ENCODE measurements at places on chromosomes 2 and 18.

- no peak for DNase-seq
Measured at GRCh38 chr18:11005528-11005927, 143.8 kb downstream of the PIEZO2 start.

DNA sequence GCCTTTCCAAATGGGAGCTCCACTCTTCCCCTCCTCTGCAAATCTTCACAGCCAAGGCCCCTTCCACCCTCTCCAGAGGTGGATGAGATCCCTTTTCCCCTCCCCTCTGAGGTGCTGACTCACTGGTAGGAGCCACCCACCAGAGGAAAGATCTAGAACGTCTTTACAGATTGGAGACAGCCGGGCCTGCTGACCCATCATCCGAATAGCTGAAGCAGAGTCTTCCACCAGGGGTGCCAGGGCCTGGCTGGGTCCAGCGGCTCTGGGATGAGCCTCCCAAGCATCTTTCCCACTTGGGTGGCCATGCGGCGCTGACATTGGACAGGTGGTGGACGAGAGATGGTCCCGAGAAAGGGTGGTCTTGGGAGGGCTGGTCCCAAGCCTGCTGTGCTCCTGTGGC is 9.0 kb downstream of the ERFE start:
- no peak for DNase-seq

DNA sequence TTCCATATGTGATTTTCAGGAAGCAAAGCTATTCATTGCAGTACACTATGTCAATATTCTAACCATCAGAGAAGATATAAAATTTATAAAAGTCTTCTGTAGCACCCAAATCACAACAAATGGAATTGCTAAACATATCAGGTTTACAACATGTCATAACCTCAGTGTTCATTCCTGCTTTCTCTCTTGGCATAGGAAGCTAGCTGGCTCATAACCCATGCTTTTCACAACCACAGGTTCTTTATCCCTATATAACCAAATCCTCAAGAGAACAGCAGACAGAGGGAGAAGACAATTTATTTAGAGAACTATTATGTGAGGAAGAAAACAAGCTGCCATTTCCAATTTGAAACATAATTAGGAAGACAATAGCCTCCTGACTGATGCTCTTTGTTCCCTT is 997.0 kb upstream of the ACVR2A start:
- DNase-seq = no peak

GRCh38 chr2:215476424-215476823 is 40.6 kb upstream of the FN1 start:
- DNase-seq = no peak

DNA sequence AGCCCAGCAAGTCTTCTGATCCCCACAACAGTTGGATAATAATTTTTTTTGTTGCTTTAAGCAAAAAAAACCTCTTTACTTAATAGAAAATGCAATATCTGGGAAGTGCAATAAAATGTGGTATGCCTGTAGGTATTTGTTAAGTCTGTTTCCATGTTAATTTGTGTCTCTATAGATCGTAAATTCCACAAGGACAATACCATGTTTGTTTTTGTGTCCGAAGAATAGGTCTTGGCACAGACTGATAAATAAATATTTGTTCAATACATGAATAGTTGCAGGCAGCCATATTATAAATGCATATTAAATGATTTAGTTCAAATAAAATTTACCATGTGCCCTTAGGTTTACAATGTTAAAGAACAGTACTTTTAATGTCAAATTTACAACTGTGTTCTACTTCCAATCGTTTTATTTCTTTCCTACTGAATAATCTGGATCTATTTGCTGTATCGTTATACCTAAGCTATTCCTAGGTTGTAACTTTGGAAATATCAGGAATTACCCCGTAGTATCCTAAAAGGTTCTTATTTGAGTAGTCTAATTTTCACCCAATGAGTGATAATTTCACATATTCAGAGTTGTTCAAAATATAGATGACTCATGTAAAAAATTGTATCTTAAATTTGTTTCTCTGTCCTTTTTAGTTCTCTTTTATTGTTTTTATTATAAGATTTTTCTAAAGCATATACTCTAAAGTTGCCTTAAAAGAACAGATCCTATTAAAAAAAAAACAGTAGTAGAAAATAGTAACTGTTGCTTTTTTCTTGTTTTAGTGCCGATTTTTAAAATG is 151.8 kb downstream of the EHBP1 start:
- DNase-seq = no peak

GRCh38 chr2:32355976-32356680 is 695 bp upstream of the BIRC6 start:
- DNase-seq = no peak

DNA sequence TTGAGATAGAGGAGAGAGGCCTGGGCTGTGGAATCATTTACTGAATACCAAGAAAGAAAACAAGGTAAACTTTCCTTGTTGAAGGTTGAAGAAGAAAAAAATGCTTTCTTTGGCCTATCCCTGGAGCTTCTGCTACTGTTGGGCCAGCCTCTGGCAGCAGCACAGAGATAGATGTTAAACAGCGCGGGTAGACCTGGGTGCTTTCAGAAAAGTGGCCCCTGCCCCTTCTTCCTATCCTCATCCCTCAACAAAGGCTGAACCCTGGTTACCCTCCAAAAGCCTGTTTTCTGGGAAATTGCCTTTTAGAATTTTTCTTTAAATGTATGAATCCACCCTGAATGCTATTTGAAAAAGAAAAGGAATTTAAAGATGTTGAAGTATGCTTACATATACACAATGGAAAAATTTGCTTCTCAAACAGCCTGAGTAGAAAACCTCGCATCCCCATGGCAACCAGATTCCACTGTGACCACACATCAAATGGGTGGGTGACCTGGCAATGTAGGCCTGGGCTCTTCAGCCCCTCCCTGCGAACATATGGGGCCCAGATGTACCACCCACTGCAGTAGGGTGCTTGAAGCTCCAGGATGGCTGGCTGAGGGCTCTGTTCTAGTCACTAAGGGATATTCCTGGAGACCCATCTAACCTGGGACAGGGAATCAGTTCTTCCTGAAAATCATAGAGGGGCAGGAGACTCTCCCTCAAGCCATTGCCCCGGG is 23.4 kb upstream of the CHRNA1 start:
- DNase-seq = no peak

GRCh38 chr2:179817181-179817841 is 44.1 kb downstream of the ZNF385B start:
- no peak for DNase-seq

- no peak for DNase-seq
Measured at GRCh38 chr18:76565238-76566173, 70.5 kb upstream of the ZNF516 start.

- DNase-seq = no peak
Measured at GRCh38 chr2:36549165-36549574, 48.8 kb downstream of the FEZ2 start.

GRCh38 chr2:165793779-165794535 is at the start of gene GALNT3:
GALNT3 (minus strand) TSS chr2:165794247; CDS start chr2:165770700, 23,547 bp downstream.
- DNase-seq = no peak

DNA sequence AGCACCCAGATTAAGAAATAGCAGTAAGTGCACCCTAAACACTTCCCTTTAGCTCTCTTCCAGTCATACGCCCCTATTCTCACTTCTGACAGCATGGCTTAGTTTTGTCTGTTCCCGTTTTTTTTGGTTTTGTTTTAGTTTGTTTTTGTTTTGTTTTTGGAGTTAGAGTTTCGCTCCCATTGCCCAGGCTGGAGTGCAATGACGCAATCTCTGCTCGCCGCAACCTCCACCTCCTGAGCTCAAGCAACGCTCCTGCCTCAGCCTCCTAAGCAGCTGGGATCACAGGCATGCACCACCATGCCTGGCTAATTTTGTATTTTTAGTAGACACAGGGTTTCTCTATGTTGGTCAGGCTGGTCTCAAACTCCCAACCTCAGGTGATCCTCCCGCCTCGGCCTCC is 2067.7 kb downstream of the SUCLG1 start:
- no peak for DNase-seq

DNA sequence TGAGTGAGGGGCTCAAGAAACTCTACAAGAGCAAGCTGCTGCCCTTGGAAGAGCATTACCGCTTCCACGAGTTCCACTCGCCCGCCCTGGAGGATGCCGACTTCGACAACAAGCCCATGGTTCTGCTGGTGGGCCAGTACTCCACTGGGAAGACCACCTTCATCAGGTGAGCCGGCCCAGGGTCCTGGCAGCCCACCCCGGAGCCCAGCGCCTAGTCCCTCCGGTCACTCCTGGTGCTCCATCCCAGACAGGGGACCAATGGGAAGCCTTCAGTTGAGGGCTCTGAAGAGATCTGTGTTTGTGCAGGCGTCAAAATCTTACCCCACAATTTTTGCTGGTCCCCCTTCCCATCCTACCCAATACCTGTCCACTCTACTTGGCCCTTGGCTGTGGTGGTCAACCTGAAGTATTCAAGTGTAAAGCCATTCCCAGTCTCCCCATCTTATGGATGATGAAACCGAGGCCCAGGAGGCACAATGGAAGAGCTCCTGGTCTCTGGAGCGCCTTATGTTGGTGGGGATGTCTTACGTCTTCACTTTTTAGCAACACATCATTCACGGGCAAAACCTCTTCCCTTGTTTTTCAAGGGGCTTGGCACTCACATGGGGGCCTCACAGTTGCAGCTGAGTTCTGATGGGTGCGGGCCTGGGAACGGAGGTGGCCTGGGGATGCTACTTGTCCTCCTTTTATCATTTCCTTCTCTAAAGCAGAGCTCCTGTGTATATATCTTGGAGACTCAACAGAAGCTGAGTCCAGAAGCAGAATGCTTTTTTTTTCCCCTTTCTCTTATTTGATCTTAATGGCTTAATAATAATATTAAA is 941 bp downstream of the EHD3 start:
- no peak for DNase-seq

- DNase-seq = no peak
Measured at GRCh38 chr2:196987649-196988364, 61.3 kb upstream of the PGAP1 start.

- peak; percentile 50 for DNase-seq
Measured at GRCh38 chr2:220107380-220107791, 480.0 kb downstream of the SLC4A3 start.

DNA sequence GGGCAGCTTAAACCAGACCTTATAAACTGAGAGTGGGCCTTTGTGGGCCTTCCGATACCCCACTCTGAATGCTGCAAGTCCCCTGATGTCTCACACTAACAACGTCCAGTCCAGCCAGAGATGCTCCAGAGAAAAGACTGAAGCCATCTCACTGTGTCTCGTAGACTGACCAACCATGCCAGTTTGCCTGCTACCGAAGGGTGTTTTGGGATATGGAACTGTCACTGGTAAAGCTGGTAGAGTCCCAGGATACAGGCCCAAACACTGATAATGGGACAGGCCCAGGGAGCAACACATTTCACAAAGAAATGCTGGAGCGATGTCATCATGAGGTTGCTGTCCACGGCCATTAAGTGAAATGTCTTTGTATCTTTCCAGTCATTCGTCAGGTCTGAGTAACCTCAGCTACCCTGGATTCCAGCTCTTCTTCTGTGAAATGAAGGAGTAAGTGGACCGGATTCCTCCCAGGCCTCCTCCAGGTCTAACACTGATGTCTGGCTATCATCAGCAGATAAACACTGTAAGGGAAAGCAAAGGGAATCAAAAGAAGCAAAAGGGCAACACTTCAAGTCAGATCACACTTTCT is 81.6 kb downstream of the SLC5A7 start:
- DNase-seq = no peak

DNA sequence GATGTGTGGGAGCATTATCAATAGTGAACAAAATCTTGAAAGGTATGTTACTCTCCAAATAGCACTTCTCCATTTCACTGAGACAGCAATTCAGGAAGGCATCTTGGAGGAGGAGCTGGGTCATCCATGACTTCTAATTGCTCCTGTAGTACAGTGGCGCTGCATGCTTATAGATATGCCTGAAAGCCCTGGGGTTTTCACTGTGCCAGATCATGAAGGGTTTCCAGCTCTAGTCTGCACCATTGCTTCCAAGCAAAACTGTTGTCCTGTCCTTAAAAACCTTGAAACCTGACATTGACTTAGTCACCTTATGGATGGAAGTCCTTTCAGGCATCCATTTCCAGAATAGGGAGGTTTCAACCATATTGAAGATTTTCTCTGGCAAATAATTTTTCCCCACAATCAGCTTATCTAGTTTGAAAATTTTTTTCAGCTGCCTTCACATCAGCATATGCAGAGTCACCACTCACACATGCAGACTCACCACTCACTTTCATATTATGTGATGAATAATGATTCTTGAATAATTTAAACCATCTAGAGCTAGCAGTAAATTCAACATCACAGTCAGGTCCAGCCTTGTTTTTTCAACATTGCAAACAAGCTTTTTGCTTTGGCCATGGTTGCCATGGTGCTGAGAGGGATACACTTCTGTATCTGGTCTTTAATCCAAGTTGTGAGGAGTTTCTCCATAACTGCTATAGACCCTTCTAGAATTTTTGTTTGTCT is 297.1 kb downstream of the CLIP4 start:
- no peak for DNase-seq

DNA sequence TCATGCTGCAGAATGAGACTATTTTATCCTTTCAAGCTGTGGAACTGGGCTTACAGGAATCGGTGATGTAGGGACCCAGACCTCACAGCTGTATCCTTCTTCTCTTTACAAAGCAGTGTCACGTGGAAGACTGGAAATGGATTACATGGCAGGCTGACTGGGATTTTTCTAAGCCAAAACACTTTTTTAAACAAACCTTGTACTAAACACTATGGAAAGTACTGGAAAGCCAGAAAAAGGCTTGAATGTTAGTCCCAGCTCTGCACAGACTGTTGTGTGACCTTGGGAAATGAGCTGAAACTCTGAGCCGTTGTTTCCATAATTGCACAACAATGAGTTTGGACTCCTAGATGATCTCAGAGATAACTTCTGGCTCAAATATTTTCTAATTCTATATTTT is 7.6 kb upstream of the ADAM23 start:
- no peak for DNase-seq

GRCh38 chr2:191950132-191950874 is 103.4 kb upstream of the CAVIN2 start:
- DNase-seq = no peak

GRCh38 chr2:65663831-65664407 is 231.5 kb upstream of the SPRED2 start:
- DNase-seq = no peak

GRCh38 chr18:45374878-45375630 is 240.2 kb upstream of the SLC14A2 start:
- DNase-seq = no peak

- DNase-seq = no peak
Measured at GRCh38 chr2:43939695-43940256, 56.0 kb downstream of the LRPPRC start.

- DNase-seq = no peak
Measured at GRCh38 chr2:215745331-215745730, 268.0 kb downstream of the MREG start.

DNA sequence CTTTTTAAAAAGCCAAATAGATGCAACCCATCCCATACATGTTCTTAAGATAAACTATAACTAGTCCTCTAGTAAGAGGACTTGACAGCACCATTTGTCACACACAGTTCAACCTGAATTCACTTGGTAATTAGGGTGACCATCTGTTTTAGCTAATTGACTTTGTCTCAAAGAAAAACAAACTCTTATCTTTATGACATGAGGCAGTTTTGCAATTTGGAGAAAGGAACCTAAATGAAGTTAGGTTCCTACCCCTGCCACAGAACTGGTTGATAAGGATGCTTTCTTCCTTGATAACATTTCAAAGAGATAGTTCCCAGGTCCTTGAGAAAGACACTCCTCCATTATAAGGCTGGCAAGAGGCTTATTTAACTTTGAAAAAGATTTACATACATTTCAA is 57.4 kb upstream of the LRRTM1 start:
- DNase-seq = no peak
